ENCODE measurements at places on chromosomes 5 and 9. TPM values are rescaled to one million over a fixed set of nuclear protein-coding genes. Genes with fewer than 3 reads are reported as not detected.

Gene PDE8B
- total RNA-seq, result 7.3 TPM

Gene NR5A1
- not detected for total RNA-seq

Gene EIF4EBP3
- total RNA-seq, result not detected

- DNase-seq, result no peak
These were observed 137.0 kb downstream of the PAX5 start for GRCh38 chr9:36897019-36897418.

Gene LCN12
- not detected for total RNA-seq

GRCh38 chr5:37071901-37072581 is 177.1 kb downstream of the CPLANE1 start:
- DNase-seq, result peak; percentile 4

GRCh38 chr9:112322701-112323377 is 10.6 kb downstream of the PTBP3 start:
- no peak for DNase-seq

Gene SEC61B
- 40.4 TPM for total RNA-seq

- no peak for DNase-seq
These were observed 6.2 kb downstream of the COL27A1 start for GRCh38 chr9:114161513-114161912.

GRCh38 chr5:39455645-39456044 is 30.9 kb upstream of the DAB2 start:
- DNase-seq, result no peak

DNA sequence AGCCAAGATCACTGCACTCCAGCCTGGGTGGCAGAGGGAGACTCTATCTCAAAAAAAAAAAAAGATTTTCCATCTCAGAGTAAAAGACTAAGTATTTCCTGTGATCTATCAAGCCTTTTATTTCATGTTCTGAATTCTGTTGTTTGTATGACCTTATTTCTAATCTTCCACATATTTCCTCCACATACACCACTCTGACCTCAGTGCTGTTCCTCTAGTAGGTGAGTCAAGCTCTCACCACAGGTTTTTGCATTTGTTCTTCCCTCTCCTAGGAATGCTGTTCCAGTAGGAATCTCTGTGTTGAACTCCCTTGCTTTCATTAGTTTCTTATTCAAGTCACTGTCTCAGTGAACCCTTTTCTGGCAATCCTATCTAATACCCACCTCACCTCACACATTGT is 68.1 kb downstream of the INVS start:
- DNase-seq, result no peak

Gene OR1J2
- not detected for total RNA-seq

GRCh38 chr9:35568196-35568595 is 36.9 kb upstream of the TESK1 start:
- DNase-seq, result no peak

DNA sequence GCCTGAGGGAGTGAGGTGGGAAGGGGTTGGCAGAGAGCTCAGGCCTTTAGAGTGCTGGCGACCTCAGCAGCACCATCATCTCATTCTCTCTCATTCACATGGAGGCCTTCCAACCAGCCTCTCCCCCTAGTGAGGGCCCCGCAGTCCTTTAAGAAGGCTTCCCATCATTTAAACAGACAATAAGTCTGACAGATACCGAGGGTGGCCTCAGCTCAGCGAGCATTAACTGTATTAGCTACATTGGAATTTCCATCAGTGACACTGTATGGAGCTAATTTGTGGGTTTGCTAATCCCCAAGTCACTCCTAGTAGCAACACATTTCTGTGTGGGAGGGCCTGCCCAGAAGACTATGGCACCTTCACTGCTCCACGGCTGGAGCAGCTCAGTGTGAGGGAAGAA is 75.8 kb downstream of the INSYN2B start:
- DNase-seq, result no peak

DNA sequence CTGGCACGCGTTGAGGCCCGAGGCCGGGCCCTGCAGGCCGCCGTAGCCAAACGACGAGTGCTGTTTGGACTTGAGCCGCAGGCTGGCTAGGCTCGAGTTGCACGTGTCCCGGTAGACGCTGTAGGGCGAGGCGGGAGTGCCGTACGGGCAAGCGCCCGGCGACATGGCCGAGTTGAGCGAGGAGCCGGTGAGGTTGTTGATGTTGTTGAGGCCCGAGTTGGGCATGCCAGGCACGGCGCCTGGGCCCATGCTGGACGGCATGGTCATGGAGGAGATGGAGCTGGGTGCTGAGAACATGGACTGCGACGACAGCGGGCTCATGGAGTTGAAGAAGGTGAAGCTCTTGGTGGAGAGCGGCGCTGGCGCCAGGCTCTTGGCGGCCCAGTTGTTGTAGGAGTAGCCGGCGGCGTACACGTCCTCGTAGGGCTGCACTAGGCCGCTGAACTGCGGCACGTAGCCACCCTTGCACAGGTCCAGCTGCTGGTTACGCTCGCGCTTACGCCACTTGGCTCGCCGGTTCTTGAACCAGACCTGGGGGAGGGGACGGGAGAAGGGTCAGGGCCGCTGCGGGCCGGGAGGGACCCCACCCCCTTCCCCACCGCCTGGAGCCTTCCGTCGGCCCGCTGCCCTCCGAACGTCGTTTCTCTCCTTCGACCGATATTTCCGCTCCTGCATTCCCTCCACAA is 5.1 kb downstream of the PITX1 start:
- no peak for DNase-seq

DNA sequence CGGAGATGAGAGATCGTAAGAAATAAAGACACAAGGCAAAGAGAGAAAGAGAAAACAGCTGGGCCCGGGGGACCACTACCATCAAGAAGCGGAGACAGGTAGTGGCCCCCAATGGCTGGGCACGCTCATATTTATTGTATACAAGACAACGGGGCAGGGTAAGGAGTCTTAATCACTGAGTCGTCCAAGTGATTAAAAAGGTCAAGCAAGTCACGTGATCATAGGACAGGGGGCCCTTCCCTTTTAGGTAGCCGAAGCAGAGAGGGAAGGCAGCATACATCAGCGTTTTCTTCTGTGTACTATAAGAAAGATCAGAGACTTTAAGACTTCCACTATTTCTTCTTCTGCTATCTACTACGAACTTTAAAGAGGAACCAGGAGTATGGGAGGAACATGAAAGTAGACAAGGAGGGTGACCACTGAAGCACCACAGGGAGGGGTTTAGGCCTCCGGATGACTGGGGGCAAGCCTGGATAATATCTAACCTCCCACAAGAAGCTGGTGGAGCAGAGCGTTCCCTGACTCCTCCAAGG is 24.6 kb upstream of the QSOX2 start:
- DNase-seq, result no peak

Gene ANKRD34B
- total RNA-seq, result 0.41 TPM

GRCh38 chr5:111706345-111706744 is 50.6 kb downstream of the NREP start:
- no peak for DNase-seq

GRCh38 chr5:55304584-55304983 is 2.9 kb downstream of the DHX29 start:
- DNase-seq, result no peak

DNA sequence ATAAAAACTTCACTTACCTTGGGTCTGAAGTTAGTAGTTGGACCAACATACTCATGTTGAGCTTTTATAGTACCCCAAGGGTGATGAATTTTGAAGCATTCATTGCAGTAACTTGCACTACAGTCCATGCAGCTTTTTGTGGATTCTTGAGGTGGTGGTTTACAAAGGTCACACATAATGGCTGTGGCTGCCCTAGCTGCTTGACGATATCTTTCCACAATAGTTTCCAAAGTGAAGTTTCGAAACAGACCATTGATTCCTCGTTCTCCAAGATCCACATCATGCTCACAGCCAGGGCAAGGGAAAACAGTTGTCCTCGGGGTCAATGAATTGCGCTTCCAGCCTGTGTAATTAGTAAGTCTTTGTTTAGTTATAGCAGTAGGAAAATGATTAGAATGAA is 22.7 kb downstream of the TRIM36 start:
- no peak for DNase-seq

Gene COMMD10
- total RNA-seq, result 28.5 TPM

All from frontal cortex (tissue), 4 donors.